ENCODE measurements at places on chromosomes 3 and 15.
A peak's percentile ranks its signal among the peaks of the same experiment; 100 is the strongest.

DNA sequence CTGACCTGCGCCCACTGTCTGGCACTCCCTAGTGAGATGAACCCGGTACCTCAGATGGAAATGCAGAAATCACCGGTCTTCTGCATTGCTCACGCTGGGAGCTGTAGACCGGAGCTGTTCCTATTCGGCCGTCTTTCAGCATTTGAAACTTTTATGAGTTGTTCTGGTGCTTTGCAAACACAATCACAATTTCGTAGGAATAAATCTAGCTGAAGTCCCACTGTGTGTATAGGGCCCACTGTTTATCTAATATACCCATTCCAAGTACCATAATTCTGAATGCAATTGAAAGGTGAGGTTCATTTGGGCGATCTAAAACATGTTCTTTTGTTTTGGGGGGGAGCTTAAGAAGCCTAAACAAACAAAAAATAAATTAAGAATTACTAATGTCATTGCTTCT, 572.1 kb downstream of the FGF12 start:
- DNase-seq, result no peak

DNA sequence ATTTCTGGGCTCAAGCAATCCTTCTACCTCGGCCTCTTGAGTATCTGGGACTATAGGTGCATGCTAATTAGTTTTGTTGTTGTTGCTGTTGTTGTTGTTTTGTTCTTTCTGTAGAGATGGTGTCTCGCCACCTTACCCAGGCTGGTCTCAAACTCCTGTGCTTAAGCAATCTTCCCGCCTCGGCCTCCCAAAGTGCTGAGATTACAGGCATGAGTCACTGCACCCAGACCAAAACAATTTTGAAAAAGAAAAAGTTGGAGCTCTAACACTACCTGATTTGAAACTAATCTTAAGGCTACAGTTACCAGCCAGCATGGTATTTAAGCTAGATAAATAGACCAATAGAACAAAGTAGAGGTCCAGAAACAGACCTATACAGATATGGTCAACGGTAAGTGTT, 29.8 kb downstream of the KPNA1 start:
- no peak for DNase-seq

DNA sequence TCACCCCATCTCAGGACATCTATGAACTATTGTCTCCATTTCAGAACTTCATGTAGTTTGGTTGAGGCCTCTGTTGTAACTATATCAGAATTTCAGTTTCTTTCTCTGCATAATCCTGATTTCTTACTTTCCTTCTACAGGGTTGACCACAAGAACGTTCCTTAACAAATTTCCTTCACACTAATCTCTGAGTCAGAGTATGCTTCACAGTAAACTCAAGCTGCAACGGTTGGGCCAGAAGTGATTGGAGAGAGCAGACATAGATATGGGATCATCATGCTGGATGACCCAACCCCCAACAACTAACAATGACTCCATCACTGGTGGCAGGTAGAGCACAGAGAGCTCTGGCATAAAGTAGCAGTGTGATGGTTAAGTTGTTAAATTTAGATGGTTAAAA, 128.8 kb upstream of the OSTN start:
- no peak for DNase-seq

- DNase-seq, result no peak
Observed at GRCh38 chr3:30069056-30069455, 537.3 kb upstream of the TGFBR2 start.

- DNase-seq, result no peak
Observed at GRCh38 chr3:194984622-194985021, 286.3 kb downstream of the XXYLT1 start.

DNA sequence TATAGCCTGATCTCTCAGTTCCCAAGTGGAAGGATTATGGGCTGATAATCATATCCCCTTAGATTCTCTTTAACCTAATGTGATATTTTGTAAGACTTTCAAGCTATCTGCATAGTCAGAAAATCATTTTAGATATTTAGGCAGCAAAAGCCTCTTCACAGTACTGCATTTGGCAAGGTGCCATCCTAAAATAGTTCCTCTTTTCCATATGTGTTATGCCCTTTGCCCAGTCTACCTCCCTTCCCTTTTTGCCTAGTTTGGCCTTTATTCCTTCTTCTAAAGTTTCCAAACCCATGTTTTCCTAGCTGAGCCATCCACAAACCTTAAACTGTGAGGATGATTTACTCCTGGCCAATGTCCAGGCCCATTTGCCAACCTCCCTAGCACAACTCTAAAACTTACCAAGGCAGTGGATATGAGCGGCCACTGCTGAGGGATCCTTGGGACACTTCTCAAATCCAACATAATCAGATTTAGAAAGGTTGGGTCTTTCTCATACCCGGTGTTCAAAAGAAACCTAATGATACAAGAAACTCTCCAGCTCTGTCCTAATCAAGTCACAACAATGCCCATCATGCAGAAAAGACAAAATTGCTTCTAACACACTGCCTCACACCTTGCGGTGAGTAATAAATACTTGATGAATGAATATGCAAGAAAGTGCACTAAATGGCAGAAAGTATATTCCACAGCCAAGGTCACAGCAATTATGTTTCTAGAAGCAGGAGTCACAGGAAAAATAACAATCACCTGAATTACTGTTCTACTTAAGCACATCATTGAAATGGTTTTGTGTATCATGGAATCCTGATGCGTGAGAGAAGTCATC, 493.9 kb downstream of the NLGN1 start:
- DNase-seq, result no peak

- no peak for DNase-seq
Observed at GRCh38 chr15:42064271-42064670, 30.1 kb downstream of the PLA2G4D start.

DNA sequence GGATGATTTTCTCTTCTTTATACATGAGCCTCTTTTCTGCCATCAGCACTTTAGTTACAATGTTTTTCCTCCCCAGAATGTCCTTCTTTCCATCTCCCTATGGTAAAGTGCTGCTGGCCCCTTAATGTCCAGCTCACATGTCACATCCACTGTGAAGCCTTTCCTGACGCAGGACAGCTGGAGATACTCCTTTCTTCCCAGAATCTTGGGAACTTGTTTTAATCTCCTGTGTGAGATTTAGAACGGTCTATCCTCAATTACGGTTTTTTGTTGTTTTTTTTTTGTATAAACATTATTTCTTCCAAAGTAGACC, 147.7 kb upstream of the TSC22D2 start:
- DNase-seq, result no peak

DNA sequence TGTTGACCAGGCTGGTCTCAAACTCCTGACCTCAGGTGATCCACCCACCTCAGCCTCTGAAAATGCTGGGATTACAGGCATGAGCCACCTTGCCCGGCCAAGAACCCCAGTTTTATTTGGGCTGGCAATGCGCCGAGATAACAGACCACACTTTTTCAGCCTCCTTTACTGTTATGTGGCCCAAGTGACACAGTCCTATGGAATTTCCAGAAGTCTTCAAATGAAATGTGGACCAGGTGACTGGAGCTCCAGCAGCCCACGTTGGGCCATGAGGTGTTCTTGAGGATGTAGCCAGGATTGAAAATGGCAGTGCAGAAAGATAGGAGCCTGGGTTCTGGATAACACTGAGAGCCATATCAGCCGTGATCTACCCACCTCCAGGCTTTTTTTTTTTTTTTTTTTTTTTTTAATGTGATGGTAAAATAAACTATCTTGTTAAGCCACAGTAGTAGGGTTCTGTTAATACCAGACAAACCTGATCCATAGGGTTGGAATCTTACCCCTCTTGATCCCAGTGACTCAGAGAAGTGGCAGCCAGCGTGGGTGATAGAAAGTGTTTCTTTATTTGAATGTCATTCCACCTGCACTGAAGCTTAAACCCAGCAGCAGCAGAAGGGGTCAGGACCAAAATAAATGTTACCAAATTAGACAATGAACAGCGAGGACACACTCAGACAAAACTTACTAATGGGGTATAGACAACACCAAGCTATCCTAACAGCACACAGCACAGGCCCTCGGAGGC, 55.6 kb downstream of the LHFPL4 start:
- no peak for DNase-seq

- no peak for DNase-seq
Observed at GRCh38 chr3:157145606-157146322, 14.2 kb downstream of the CCNL1 start.

GRCh38 chr3:98755601-98756000, 7.5 kb upstream of the ST3GAL6 start:
- DNase-seq, result no peak

- DNase-seq, result no peak
Observed at GRCh38 chr15:45457220-45457619, 65.3 kb downstream of the SLC30A4 start.

GRCh38 chr3:133837487-133838295, 32.1 kb downstream of the SRPRB start:
- no peak for DNase-seq

DNA sequence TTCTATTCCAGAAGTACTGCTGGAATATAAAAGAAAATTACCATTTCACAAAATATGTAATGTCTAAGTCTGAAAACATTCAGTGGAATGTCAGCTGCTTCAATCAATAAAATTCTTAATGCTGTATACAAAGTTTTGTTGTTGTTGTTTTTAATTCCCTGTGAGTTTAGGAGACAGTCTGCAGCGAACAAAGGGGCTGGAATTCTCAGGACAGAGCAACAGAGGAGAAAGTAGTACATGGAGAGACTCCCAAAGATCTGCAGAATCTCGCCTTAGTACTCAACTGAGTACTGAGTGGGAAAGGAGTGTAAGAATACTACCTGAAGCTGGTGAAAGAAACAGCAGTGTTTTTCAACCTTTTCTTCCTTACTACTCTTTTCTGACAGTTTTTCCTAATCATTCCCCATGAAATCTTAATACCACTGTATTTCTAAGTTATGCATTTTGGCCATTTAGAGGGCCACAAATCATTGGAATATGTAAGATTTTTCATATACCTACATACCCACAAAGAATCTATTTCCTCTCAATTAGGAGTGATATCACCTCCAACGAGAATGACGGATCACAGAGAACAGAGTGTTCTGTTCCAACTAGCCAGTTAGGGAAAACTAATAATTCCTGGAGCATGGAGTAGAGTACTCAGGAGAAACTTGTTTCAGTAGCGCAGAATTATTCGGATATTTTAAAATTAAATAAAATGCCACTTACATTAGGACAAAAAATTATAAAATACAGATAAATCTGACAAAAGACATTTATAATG, 16.0 kb downstream of the ANKRD28 start:
- no peak for DNase-seq

DNA sequence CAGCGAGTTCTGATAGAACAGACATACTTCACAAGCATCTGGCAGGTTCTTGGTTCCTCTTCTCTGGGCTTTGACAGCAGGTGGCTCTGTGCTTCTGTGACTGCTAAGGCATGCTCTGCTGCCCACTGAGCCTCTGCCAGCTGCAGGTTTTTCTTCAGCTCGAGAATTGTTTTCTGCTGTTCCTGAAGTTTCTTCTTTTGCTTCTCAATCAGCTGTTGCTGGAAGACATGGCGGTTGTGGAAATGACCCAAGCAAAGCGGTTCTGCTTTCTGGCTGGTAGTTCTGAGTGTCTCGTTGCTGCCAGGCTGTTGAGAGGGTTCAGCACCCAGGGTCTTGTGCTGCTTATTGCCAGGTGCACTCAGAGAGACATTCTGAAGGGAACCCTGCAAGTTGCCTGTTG, 50.8 kb downstream of the CCDC191 start:
- no peak for DNase-seq

DNA sequence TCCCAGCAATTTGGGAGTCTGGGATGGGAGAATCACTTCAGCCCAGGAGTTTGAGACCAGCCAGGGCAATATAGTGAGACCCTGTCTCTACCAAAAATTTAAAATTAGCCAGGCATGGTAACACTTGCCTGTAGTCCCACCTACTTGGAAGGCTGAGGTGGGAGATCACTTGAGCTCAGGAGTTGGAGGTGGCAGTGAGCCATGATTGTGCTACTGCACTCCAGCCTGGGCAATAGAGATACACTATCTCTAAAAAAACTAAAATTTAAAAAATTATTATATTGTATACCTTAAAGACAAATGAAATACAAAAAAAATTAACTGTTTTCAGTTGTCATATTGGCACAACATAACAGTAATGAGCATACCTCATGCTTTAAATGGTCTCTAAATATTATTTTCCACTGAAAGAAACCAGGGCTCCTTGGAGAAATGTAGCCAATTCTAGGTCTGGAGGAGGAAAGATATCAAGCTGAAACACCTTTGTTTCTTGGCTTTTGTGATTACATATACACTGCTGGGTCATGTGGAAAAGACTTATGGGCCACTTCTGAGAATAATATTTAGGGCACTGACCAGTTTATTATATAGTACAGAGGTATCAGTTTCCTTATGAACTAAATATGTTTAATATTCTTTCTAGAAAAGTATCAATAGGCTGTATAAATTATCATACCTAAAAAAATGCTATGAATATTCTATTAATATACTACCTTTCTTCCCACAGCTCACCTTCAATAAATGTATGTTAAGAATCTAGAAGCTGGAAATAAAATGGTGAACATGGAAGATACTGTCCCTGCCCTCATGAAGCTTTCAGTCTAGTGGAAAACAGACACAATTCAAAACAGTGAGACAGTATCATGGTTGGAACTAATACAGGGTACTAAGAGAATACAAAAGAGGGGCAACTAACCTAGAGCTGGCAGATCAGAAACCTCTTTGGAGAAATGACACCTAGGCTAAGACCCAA, 119.5 kb downstream of the TMCC1 start:
- no peak for DNase-seq

DNA sequence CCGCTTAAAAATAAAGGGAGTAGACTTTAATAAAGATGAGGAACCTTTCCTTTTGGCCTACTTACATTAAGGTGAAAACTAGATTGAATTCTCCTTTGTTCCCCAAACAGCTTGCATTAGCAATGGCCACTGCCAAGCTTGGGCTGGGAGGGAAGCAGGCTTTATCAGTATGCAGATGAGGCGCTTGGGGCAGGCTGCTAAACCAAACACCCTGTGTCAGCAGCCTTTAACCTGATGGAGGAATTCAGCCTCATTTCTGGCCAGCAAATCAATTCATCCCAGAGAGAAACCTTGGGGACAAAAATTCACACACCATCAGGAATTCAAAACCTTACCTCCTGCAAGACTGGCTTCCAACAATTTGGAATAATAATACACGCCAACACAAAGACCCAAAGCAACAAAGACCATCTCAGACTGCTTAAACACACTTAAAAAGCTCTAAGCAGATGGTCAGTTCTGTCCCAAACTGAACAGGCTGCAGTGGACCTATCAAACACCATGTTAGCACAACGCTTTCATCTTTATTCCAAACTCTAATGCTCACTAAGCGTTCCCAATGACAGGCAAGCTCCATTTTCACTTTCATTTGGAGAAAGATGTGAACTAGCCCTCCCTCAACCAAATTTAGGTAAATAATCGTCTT, 255.1 kb upstream of the CMC1 start:
- DNase-seq, result no peak

DNA sequence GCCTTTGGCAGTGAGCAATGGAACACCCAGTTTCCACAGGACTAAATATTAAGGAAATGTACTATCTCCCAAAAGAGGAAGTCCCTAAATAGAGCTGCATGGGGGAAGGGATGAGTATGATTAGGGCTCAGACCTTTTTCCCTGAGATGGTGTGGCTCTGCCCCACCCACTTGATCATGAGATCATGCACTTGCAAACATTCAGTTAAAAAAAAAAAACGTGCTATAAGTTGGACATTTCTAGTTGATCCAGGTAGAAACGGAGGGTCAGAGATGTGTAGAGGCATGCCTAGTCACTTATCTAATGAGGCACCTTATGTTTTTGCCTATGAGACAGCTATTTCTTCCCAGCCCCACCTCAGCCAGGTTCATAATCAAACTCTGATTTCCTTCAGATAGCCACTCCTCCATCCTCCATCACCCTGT, 24.5 kb upstream of the SSR3 start:
- no peak for DNase-seq

GRCh38 chr3:194691481-194692283, 6.0 kb downstream of the FAM43A start:
- peak; percentile 70 for DNase-seq

GRCh38 chr15:83598031-83598430, 55.9 kb upstream of the ADAMTSL3 start:
- DNase-seq, result no peak

Data from D341Med (cell line).